Esophagus squamous epithelium (tissue), 5 donors: ENCODE measurements at places on chromosomes 11 and 22.
A peak's percentile ranks its signal among the peaks of the same experiment; 100 is the strongest.

DNA sequence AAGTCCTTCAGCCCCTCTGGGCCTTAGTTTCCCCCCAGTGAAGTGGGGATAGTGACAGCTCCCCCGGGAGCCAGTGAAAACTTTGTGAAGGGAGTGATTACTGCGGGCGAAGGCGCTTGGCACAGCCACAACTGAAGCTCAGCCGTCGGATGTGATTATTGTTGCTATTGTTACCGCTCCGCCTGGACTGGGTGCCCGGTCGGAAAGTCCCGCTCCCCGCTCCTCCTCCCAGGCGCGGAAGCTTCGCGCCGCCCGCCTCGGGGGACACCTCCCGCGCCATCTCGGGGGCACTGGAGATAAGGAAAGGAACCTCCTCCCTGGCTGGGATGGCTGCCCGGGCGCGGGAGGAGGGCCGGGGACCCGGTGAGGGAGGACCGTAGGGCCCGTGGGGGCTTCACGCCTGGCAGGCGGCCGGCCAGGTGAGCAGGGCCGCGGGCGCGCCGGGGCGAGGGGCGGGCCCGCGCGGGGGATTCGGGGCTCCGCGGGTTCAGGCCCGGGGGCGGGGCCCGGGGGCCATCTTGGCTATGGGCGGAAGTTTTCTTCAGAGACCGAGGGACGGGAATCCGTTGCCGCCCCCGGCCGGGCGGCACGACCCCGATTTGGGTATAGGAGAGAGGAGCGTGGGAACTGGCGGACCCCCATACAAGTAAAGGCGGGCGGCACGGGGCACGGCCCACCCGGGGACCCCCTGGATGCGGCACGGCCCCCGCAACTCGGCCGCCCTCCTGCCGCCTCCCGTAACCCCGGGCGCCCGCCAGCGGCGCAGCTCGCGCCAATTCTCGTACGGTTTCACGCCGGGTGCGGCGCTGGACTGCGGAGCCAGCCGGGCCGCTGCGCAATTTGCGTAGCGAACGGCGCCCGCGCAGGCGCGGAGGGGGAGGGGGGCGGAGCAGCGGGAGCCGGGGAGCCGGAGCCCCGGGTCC is at the start of gene GPR137:
Gene GPR137 (plus strand): TSS at position 887 of the 923 bp plus-strand sequence. CDS start 677 bp downstream, outside the sequence.
- peak; percentile 50 for DNase-seq

- no peak for DNase-seq
Observed at GRCh38 chr11:77071077-77071476, 4.3 kb downstream of the CAPN5 start.

GRCh38 chr22:48239461-48240147 is 1477.2 kb downstream of the TBC1D22A start:
- no peak for DNase-seq

DNA sequence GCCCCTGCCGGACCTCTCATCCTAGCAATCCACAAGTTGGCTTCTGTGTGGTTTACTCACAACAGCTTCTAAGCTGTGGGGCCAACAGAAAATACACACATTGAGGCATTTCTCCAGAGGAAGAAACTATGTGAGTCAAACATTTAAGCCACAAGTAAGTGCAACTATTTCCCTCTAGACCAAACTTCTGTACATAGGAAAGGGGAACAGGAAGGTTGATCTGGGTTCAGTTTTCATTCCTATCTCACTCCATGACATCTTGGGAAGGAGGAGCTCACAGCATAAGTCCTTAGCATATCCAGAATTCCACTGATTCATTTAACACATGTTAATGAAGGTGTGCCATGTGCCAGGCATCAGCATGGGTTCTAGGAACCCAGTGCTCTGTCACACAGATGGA is 72.8 kb upstream of the PICALM start:
- DNase-seq, result no peak

DNA sequence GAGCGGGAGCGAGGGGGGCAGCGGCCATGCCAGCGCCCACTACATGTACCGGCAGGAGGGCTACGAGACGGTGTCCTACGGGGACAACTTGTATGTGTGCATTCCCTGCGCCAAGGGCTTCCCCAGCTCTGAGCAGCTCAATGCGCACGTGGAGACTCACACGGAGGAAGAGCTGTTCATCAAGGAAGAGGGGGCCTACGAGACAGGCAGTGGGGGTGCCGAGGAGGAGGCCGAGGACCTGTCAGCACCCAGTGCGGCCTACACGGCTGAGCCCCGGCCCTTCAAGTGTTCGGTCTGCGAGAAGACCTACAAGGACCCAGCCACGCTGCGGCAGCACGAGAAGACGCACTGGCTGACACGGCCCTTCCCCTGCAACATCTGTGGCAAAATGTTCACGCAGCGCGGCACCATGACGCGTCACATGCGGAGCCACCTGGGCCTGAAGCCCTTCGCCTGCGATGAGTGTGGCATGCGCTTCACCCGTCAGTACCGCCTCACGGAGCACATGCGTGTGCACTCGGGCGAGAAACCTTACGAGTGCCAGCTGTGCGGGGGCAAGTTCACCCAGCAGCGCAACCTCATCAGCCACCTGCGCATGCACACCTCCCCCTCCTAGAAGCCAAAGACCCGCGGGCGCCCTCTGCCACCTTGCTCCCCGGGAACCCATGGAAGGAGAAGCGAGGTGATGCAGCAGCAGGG is 20.9 kb upstream of the TMEM191C start:
- no peak for DNase-seq

GRCh38 chr11:114236829-114237228 is 59.4 kb upstream of the NNMT start:
- DNase-seq, result no peak

- no peak for DNase-seq
Observed at GRCh38 chr11:47904808-47905207, 56.7 kb upstream of the NUP160 start.

GRCh38 chr22:42324990-42325710 is 54.7 kb upstream of the TCF20 start:
- DNase-seq, result no peak

- no peak for DNase-seq
Observed at GRCh38 chr11:43516316-43516850, 157.7 kb downstream of the TTC17 start.

GRCh38 chr11:100340466-100341319 is 346.4 kb upstream of the ARHGAP42 start:
- no peak for DNase-seq

- no peak for DNase-seq
Observed at GRCh38 chr11:112693781-112694180, 267.4 kb upstream of the NCAM1 start.

- no peak for DNase-seq
Observed at GRCh38 chr11:8059030-8059429, 22.0 kb upstream of the TUB start.

DNA sequence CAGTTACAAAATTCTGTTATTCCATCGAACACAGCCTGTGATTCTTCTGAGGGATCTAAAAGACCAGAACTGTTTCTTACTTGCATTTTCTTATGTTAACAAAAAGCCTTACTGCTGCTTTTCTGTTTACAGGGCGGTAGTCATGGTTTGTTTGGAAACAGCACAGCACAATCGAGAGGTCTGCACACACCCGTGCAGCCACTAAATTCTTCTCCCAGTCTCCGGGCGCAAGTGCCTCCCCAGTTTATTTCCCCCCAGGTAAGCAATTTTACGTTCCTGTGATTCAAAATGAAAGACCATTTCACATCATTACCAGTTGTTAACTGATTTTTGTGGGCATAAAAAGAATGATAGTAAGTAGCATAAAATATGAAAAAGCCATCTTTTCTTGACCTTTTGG is 60.8 kb upstream of the ADSL start:
- DNase-seq, result no peak

GRCh38 chr22:37926771-37927636 is 20.9 kb downstream of the MICALL1 start:
- DNase-seq, result no peak

DNA sequence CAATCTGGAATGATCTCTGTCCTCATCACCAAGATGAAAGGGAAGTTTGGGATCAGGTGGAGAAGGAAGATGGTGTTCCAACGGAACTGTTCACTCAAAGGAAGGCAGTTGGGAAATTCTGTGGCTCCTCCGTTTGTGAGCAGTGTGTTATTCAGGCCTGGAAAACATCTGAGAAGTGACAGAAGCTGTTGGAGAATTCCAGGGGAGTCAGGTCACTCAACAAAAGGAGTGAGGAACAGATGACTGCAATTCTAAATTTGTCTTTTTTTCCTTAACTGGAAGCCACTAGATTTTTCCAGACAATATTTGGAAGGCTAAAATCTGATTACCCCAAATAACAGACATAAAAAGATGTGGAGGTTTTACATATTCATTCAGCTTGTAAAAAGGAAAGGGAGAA is 107.8 kb downstream of the CD44 start:
- no peak for DNase-seq

DNA sequence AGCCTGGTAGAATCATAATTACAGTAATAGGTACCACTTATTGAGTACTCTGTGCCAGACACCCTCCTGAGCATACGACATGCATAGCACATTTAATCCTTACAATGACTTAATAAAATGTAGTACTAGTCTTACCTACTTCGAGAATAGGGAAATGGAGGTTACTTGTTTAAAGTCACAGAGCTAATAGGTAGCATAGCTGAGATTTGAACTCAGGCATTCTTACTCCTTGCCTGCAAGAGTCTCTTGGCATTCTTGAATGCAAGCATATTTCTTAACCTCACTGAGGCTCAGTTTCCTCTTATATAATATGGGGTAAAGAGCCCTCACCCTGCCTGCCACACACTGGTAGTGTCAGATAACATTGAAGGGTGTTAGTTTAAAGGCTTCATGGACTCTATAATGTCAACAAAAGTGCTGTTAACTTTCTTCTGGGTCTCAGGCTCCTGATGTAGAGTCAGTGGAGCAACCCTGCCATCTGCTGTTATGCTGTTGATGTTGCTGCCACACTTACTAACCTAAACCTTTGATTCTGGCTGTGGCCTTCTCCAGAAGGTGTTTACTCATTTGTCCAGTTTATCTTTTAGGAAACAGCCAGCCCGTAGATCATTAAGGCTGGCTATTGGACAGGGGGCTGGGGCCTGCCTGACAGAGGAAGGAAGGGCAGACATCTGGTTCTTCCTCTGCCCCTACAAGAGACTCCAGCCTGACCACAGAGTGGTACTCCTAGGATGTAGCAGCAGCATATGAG is 18.9 kb downstream of the LIMK2 start:
- no peak for DNase-seq

DNA sequence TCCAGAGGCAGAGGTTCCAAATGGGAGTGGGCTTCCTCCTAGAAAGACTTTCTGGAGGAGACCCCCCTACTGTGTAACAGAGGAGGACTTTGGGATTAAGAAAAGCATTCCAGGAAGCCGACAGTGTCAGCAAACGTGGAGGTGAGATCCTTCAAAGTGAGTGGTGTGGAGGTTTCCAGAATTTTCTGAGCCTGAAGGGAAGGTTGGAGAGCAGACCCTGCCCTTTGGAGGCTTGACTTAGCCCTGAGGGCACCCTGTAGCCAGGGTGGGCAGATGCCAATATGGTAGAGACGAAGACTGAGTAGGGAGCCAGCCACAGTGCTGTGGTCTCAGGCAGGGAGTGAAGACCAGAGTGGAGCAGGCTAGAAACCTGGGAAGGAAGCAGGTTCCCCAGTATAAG is 1.8 kb upstream of the KLHL22 start:
- DNase-seq, result no peak

DNA sequence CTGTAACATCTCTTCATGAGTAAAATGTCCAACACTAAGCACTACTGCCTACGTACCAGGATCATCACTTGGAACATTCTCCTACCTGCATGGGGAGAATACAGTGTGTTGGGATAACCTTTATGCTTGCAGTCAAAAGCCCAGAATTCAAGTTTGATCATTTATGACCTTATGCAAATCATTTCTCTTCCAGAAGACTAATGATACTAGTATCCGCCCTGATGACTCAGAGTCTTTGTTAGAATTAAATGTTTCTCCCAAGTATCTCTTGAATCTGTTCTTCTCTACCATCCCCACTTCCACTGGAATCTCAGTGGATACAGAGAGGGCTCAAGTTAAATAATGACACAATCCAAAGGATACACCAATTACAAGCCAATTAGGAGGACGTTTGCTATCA is 12.4 kb downstream of the MAJIN start:
- no peak for DNase-seq

GRCh38 chr11:105245781-105246315 is 106.3 kb upstream of the CARD18 start:
- DNase-seq, result no peak

DNA sequence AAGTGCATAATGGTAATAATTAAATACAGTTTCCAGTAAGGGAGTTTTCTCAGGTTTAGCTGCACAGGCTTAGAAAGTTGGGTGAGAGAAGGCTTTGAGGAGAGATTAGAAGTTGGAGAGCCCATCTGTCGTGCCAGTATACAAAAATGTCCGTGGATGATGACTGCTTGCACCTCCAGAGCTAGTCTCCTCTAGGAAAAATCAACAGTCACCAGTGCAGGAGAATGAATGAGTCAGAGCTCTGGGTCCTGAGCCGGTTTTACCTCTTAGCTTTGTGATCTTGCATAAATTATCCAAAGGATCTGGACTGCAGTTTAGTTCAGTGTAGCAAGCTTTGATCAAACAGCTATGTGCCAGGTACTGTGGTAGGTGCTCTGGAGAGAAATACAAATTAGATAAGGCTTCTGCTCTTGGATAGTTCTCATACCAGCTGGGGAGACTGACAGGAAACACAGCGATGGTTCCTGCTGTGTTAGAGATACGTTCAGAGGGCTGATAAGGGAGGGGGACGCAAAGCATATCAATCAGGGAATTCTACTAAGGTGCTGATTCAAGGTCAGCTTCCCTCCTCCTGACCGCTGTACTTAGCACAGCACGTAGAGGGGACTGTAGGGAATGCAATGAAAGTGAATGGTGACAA is 125.9 kb downstream of the TEAD1 start:
- no peak for DNase-seq

DNA sequence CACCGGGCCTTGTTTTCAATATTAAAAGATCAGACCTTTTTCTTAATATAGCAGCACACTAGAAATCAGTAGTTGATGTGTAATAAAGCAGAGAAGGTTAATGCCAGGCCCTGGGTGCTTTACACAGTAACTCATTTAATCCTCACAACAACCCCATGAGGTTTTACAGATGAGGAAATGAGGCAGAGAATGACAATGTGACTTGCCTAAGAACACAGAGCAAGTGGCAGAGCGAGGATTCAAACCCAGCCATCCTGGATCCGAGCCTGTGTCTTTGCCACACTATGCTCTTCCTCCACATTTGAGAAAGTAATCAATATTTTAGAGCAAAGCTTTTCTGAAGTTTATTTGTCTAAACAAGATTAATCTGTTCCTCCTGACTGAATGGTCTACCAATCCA is 7.2 kb downstream of the JAML start:
- DNase-seq, result no peak
